ENCODE measurements at places on chromosomes 2 and 18.

DNA sequence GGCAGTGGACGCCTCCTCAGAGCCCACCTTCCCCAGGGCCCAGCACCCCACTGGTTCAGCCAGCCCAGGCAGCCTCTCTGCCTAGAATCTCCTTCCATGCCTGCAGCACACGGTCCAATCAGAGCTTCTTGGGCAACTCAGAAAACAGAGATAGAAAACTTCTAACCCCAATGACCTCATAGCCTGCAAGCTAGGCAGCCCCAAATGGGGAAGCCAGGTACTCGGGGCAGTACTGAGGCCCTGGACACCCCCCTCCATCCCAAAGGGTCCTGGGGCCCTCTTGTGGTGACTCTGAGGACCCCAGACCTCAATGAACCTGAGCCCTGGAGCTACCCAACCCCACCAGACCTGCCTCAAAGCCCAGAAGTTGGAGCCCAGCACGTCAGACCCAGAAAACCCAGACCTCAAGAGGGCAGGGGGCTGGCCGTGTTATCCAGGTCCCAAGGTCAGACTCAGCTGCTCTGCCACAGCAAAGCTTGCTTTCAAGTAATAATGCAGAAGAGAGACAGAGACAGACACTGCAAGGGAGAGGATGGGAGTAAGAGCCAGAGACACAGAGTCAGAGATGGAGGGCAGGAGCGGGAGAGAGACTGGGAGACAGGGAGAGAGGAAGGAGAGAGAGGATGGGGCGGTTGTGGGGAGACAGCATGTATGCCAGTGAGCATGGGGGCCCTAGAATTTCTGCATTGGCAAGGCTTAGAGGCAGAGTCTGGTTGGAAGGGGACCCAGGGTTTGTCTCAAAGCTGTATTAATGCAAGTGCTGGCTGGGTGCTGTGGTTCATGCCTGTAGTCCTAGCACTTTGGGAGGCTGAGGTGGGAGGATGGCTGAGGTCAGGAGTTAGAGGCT lies 28.2 kb downstream of the SERTAD2 start:
- no peak for DNase-seq

DNA sequence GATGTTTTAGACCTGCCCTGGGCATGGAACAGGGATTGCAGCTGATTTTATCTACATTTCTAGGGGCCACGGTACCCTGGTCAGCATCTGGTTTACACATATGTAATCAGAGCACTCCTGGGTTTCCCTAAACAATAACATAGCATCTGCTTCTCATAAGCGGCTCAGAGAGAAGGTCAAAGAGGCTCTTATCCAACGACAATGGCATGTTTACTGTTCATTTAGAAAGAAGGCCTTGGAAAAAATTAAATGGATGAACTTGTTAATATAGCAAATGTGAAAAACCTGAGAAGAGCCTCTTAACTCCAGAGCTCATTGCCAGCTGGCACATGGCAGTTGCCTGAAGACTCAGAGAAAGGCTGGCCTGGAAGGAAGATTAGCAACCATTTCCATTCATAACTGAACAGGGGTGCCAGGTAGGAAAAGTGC lies 202.8 kb upstream of the THUMPD2 start:
- no peak for DNase-seq

GRCh38 chr2:208222351-208222750 lies 32.5 kb downstream of the IDH1 start:
- no peak for DNase-seq

GRCh38 chr2:102048465-102048864 lies 56.7 kb downstream of the IL1R2 start:
- DNase-seq: peak; percentile 8

DNA sequence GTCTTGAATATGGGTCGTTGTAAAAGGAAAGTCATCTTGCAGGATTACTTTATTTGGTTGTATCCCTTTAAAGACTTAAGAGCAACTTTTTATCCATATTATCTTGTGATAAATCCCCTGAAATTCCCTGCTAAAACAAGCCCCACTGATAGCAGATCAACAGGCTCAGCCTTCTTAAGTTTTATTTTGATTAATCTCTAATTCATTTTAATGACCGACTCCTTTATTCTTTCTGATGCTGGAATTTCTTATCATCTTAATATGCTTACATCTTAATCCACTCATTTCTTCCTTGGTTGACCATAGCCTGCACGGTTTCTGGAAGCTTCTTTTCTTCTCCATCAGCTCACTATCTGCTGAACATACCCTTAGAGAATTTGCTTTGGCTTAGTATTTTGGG lies 188.5 kb upstream of the CCDC68 start:
- DNase-seq: no peak

GRCh38 chr2:29052807-29053206 lies 21.5 kb downstream of the PCARE start:
- DNase-seq: no peak

DNA sequence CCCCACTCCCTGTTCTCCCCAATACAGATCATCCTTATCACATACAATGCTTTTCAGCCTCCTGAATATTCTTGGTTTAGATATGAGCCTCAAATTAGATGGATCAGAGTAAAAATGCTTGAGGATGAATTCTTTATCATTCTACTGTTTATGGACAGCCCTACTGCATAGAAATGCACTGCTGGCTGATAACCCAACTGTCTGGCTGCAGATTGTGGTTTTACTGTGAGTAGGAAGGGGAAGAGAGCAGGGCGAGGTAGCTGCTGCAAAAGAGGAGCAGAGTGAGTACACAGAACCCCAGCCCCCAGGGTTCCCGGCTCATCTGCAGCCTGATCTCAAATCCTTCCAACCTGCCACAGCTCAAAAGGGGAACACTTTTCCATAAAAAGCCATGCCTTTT lies 29.4 kb upstream of the NCOA1 start:
- DNase-seq: no peak

GRCh38 chr2:109269706-109270504 lies 140.9 kb downstream of the SH3RF3 start:
- DNase-seq: no peak

GRCh38 chr2:64574871-64575270 lies 50.7 kb downstream of the AFTPH start:
- DNase-seq: no peak

GRCh38 chr18:48937869-48938750 lies 12.7 kb downstream of the SMAD7 start:
- no peak for DNase-seq

- DNase-seq: no peak
Observed at GRCh38 chr2:57450170-57450569, 596.4 kb upstream of the VRK2 start.

GRCh38 chr2:237254369-237254861 lies 159.5 kb downstream of the COL6A3 start:
- DNase-seq: no peak

DNA sequence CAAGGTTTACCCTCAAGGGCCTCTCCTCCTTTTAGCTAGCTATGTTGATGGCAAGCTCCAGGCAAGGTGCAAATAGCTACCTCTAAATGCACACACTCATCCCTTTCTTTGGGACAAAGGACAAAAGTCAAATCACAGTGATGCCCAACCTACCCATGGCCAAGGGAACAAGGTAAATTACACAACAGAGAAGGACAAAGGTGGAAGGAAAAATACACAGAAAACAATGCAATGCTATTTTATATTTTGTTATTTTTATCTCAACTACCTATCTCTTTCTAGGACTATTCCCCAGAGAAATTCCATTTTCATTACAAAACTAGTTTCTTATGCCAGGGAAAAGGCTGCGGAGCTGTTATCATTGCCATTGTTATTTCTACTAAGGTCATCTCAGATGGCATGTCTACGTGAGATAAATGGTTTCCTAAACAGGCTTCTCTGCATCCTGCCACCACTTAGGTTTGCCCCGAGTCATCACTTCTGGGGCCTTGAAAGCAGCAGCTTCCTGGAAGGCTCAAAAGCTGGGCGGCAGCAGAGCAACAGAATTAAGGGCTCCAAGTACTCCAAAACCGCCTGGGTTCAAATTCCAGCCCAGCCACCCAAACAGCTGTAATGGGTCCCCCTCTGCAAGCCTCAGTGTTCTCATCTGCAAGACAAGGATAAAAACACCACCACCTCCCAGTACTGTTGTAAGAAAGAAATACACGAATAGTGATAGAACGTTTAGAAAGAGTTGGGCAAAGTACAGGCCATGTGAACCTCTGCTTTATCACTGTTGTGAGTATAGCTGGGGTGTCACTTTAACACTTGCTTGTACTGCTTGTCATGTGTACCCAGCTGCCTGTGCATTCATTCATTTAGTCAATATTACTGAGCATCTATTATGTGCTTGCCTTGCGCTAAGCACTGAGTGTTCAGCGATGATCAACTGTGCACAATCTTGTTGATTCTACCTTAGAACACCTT lies 20.9 kb downstream of the BCL2 start:
- peak; percentile 41 for DNase-seq

DNA sequence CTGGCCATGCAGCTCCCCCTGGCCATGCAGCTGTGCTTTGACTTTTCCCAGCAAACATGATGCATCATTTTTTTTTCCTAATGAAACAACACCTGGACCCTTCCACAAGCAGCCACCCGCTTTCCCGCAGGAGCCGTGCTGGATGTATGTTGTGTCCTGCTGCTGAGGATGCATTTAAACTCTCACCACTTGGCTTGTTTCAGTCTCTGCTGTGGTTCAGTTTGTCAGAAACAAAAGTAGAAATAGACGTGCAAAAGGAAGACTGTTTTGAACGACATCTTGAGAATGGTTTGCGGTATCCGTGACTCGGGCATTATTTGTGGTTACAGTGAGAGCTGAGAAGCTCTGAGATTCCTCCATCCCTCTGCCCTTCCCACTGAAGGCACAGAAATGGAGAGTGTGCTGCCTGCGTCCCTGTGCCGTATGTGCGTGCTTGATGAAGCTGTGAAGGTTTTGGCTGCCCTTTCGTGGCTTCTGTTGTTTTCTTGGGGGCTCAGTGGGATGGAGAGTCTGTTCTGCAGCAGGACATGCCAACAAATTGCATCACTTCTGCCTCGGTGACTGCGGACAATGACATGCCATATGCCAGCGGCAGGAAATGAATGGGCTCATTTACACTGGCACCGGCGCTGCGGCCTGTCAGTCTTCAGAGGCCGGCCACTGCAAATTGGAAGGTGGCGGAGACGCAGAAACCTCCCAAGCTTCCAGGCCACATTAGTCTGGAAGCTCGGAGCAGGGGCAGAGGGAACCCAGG lies 417.7 kb upstream of the SALL3 start:
- DNase-seq: no peak

- DNase-seq: no peak
Observed at GRCh38 chr2:52144590-52144989, 1112.7 kb upstream of the NRXN1 start.

DNA sequence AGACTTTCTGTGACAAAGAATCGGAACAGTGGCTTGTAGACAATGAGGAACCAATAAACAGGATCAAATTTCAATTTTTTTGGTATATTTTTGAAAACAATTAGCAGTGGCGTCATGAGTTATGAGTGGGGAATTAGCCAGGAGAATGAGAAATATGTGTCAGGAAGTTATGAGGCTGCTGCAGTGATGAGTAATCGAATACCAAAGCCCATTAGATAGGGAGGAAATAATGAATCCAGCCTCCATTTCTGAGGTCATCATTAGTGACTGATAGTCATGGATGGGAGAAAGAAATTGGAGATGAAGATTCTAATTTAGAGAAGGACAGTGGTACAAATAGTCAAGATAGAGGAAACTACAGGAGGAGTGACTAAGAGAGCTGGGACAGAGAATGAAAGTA lies 673.1 kb upstream of the VRK2 start:
- no peak for DNase-seq

GRCh38 chr2:160566717-160567116 lies 73.1 kb upstream of the RBMS1 start:
- DNase-seq: no peak

DNA sequence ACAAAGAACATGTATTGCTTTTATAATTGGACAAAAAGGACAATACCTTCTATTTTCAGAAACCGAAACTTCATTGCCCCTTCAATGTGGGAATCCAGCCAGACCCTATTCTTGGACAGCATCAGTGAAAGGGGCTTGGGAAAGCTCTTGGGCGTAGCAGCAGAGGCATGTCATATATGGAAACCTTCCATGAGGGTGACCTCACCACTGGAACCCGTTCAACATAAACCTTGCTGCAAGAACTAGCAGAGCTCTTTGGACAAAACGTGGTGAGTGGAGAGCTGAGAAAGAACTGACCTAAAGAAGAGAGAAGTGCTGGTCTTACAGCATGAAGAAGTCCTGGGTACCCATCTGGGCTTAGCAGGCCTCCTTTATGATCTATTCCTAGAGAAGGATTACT lies 22.7 kb upstream of the ACTG2 start:
- DNase-seq: no peak

DNA sequence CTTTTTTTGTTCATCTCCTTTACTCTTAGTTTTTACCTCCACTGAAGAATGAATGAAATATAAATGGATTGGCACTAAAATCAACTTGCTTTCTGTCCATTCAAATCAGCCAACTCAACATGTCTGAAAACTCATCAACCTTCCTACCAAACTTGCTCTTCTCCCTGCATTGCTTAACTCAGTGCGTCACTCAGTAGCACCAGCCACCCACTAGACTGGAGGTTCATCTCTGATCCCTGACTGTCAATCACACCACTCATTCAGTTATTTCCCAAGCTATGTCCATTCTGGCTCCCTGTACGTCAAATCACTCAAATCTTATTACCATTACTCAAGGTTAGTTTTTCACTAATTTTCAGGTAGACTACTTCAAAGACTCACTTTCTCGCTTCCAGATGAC lies 75.2 kb upstream of the RBMS1 start:
- no peak for DNase-seq
